ENCODE measurements at places on chromosomes 3 and 15.

- DNase-seq, result no peak
Observed at GRCh38 chr3:195282961-195283360, 12.0 kb upstream of the XXYLT1 start.

GRCh38 chr3:152797751-152798432, 37.0 kb upstream of the P2RY1 start:
- DNase-seq, result no peak

- DNase-seq, result no peak
Observed at GRCh38 chr15:47548231-47548630, 169.1 kb upstream of the SEMA6D start.

- no peak for DNase-seq
Observed at GRCh38 chr3:123880998-123881561, 3.1 kb downstream of the MYLK start.

GRCh38 chr15:80161468-80162016, 8.7 kb downstream of the FAH start:
- no peak for DNase-seq

GRCh38 chr3:140571836-140572235, 106.0 kb upstream of the TRIM42 start:
- no peak for DNase-seq

DNA sequence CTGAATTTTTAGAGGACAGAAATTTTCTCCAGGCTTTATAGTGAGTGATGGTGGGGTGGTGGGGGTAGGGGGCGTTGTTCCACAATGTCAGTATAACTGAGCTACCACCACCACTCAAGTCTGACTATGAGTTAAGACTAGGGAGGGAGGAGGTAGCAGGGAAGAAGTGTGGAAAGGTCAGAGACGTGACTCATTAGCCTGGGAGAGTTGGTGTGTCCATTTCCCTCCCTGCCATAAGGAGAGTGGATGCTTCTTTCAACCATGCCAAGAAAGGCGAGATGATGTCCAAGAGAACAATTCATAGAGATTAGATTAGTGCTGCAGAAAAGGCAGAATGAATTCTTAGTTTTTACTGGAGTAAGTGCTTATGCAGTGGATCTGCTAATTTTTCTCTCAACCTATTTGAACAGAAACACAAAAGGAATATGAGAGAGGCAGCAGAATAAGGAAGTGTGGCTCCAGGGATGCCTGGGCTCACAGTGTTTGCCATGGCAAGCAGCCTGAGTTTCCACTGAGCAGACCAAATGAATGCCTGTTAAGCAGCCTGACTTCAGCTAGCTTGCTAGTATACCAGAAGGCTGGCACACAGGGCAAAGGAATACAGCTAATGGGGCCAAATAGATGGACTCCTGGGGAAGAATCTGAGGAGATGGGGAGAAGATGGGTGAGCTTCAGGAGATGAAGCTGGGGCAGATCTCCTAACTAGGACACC, 708.9 kb downstream of the NTRK3 start:
- no peak for DNase-seq

DNA sequence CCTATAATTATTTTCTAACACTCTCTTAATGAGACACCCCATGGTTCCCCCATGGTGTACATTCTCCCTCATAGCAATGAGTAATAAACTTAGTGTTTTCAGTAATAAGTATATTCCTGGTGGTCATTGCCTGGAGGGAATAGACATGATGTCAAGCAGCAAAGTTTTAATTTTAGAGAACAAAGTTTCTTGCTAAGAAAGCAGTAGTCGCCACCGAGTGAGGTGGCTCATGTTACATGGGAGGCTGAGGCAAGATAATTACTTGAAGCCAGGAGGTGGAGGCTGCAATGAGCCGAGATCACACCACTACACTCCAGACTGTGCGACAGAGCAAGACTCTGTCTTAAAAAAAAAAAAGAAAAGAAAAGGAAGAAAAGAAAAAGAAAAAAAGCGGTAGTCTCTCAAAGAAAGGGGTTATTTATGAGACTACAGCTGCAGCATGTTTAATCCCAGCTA, 2.4 kb upstream of the ELP6 start:
- no peak for DNase-seq

DNA sequence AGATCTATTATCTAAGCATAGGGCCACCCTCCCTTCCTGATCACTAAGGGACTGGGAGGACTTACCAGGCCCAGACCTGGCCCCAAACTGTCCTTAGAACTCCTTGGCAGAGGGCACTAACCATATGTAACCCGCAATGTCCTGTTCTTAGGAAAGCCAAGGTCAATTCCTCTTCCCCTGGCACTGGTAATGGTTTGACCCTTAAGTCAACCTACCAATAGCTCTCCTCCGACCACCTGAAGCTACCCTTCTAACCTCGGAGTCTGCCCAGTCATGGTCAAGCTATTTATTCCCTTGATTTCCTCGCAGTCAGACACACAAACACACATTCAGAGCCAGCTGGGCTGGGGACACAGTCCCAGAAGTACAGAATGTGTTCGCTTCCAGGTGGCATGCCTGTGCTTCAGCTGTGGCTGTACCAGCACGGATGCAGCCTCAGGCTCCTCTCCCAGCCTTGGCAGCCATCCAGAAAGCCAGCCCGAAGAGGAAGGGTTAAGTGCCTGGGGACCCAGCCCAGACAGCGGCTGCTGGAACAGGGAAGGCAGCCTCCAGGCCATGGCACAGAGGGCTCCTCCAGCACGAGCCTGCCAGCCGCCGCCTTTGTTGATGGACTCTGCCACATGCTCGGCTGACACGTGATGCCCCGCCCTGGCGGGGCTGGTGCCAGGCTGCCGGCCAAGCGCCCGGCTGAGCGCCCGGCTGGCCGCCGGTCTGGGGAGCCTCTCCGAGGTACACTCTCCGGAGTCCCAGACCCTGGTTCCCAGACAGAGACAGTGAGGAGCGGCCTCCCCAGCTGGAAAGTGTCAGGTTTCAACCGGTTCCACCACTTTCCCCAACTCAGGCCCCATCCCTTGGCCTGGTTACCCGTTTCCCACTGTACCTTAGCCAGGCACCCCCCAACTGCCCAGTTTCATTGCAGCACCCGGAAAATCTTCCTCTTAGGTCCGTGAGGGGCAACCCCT, 5.5 kb downstream of the BMF start:
- DNase-seq, result no peak

- no peak for DNase-seq
Observed at GRCh38 chr3:46214751-46215352, 6.7 kb upstream of the CCR1 start.

DNA sequence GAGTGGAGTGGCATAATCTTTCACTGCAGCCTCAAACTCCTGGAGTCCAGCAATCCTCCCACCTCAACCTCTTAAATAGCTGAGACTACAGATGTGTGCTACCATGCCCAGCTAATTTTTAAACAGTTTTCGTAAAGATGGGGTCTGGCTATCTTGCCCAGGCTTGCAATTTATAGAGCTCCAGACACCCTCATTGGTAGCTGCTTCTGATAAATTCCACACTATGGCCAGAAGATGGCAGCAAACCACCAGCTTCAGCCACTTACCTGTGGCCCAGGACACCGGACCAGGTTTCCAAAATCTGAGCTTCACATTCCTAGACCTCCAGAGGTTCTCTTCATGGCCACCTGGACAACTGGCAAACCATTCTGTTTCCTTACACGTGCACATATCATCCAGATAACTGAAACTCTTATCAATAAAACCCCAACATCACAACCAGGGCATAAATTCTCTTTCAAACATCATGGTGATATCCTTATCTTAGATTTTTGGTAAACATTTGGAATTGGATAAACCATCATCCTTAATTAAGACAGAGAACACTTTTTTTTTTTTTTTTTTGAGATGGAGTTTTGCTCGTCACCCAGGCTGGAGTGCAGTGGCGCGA, 28.9 kb downstream of the FBXW12 start:
- DNase-seq, result peak; percentile 30

- DNase-seq, result no peak
Observed at GRCh38 chr3:10495003-10495402, 10.4 kb downstream of the ATP2B2 start.

DNA sequence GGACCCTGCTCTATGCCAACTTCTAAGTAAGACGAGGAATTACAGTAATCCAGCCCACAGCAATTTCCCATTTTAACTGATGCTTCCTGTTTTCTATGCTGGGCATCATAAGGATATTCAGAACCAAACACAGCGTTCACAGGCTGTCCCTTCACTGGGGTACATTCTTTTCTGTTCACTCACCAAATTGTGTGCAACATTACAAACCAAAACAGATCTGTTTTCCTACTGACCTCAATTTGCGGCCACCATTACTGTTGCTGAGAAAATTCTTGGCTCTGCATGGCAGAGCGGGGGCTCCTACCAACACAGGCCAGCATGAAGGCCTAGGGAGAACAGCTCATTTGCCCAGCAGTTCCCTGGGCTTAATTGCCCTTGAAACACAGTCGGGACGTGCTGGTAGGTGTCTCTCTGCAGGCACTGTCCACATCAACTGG, 76.5 kb downstream of the MYO1E start:
- no peak for DNase-seq

GRCh38 chr3:21913791-21914190, 162.8 kb upstream of the ZNF385D start:
- no peak for DNase-seq

DNA sequence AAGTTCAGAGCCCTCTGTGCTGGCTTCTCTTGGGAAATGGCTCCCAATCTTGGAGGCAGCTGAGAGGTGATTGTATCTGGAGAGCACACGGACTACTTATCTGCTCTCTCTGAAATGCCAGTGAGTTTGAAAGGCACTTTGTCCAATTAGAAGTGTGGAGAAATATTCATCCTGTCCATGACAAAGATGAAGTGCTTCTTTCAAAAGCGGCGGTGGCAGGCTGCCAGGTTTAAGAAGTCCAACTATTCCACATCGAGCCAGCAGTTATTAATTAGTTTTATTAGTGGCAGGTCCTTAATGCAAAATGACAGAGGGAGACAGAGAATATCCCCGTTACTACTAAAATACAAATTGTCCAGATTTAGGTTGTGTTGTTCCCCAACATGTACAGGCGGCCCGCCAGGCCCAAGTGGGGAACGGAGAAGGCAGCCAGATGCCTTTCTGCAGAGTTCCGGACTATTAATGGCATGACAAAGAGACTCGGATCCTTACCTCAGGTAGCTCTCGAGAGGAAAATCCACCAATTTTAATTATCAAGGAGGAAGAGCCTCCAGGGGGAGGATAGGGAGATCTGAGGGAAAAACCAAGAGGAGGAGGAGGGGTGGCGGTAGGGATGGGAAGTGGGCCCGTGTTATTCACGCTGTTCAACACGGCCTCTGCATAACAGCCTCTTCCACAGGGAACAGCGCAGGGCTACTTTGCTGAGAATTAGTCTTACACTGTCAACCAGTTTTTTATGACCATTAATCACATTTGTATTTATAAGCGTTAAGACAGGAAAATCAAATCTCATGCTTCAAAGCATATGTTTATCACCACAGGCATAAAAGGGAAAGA, 42.0 kb downstream of the RORA start:
- DNase-seq, result no peak

- no peak for DNase-seq
Observed at GRCh38 chr15:93942269-93942694, 289.1 kb upstream of the MCTP2 start.

DNA sequence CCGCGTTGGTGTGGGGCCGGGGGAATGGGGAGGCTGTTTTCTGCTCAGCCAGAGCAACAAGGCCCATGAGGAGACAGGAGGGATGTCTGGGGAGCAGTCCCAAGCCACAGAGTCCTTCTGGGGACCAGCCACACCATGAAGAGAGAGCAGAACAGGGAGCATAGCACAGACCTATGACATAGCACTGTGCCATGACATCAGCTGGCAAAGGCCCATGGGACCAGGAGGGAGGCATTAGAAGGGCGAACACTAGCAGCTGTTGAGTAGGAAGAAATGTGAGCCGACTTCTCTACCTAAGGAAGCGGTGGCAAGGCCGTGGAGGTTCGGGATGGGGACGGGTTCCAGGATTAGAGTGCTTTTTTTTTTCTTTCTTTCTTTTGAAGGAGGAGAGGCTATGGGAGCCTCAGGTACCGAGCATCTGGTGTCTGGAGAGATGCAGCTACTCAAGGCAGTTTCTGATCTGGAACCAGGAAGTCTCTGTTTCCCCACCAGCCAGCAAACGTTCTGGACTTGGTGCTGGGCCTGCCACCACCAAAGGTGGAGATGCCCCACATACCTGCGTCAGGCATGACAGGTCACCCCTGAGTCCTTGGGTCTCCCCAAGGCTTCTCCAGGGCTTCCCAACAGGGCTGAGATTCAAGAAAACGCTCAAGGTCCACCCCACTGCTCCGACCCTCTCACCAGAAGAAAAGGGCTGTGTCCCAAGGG, 77.3 kb upstream of the CGNL1 start:
- DNase-seq, result no peak

GRCh38 chr15:40279437-40280141, 3.3 kb downstream of the ANKRD63 start:
- no peak for DNase-seq

- DNase-seq, result no peak
Observed at GRCh38 chr15:36358094-36358493, 221.3 kb upstream of the CDIN1 start.

GRCh38 chr3:136658946-136659682, 93.1 kb downstream of the STAG1 start:
- no peak for DNase-seq

DNA sequence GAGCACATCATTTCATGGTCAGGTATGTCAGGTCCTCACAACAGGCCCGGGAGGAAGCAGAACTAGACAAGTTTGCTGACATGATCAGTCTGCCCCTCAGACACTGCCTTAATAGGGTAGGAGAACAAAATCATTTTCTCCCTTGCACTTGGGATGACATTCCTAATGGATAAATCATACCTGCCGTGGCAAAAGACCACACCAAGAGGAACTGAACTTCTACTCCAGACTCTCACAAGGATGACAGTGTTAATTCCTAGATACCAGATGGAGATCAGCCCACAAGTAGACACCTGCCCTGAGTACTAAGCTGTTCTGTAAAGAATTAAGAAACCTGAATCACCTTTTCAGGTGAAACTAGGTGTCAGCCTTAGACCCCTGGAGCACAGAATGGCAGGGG, 19.5 kb downstream of the SIAH2 start:
- no peak for DNase-seq

DNA sequence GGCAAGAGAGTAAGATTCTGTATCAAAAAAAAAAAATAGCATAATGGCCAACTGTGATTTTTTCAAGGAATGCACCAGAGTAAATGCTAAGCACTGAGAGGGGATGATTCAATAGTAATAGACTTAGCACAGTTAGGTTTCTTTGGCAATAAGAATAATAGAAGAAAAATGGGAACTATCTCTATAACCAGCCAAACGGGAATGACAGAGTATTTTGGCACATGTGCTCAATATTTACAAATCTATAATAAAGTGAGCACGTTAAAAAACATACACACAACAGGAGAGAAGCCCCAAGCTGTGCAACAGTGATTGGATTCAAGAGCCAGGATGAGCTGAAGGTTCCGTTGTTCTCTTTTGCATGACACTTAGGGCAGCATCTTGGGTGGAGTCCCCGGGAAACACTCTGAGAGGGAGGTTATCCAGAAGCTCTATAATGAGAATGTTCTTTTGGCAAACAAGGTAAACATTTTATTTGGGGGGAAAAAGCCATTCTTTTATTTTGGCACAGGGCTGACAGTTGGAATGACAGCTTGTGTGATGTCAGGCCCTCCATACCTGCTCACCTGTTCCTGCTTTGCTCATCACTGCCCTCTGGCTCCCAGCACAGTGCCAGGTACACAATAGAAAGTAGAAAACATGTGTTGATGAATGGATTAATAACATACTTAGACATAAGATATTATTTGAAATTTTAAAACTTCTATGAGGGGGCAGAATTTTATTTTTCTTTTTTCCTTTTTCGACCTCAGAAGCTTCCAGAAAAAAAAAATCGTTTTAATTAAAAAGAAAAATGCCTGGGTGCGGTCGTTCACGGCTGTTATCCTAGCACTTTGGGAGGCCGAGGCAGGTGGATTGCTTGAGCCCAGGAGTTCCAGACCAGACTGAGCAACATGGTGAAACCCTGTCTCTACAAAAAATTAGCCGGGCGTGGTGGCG, 44.0 kb upstream of the MUC4 start:
- DNase-seq, result no peak
